ENCODE measurements at places on chromosomes 1 and 21.
A peak's percentile ranks its signal among the peaks of the same experiment; 100 is the strongest.

DNA sequence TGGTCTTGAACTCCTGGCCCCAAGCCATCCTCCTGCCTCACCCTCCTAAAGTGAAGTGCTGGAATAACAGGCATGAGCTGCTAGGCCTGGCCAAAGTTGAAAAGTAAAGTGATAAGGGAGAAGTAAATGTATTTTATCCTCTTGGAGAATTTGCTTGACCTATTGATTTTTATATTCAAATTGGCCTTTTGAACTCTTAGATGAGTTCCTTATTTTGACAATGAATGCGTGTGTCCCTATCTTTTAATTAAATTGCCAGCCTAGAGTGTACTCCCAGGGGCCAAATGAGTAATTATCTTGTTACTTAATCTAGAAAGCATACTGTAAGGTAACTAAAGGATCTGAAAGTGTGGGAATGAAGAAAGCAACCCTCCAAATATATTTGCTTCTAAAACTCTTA is 11.4 kb downstream of the RNF11 start:
- no peak for DNase-seq

DNA sequence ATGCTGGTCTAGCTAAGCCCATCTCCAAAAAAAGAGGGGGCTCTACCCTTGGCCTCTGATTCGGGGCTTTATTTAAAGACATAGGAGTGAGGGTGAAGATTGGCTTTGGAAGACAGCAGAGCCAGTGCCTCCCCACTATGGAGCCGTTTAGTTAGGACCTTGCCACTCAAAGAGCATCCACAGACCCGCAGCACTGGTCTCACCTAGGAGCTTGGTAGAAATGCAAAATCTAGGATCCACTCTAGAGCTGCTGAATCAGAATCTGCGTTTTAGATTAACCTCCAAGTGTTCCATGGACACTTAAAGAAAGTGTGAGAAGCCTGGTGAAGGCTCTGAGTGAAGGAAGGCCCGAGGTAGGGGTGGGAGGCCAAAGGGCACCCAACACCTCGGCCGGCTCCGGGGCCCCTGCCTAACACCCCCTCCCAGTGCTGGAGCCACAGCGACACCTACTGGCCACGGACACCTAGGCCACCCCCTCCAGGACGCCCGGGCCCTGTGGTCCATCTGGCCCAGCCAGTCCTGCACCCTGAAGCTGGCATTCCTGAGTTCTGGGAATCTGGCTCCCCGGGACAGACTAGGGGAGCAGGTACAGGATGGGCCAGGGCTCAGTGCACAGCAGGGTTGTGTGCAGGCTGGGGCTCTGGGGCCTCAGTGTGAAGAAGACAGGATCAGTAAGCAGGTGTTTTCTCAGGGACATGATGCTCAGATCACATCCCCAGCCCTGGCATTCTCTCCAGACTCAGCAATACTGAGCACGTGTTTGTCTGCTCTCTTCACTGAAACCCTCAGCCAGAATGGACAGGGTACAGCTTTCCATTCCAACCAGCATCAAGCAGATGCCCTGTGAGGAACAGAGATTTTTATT is 79.2 kb downstream of the TMEM53 start:
- DNase-seq = peak; percentile 25

DNA sequence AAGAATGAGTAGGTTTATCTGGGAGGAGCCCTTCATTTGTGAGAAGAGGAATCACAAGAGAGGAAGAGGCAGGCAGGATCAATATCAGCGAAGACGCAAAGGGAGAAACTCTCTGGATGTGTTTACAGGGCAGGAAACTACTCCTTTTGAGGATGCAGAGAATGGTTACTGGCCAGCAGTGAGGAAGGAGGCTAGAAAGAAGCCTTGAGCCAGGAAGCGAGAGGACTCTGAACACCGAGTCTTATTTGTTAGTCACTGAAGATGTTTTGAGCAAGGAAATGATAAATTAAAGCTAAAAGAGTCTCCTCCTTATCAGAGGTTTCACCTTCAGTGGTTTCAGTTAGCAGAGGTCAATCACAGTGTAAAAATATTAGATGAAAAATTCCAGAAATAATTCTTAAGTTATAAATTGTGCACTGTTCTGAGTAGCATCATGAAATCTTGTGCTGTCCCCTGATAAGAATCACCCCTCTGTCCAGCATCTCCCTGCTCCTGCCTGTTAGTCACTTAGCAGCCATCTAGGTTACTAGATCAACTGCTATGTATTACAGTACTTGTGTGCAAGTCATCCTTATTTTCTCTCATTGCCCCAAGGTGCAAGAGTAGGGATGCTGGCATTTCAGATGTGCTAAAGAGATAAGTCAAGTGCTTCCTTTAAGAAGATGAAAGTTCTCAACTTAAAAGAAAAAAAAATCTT is 43.5 kb downstream of the WLS start:
- no peak for DNase-seq

DNA sequence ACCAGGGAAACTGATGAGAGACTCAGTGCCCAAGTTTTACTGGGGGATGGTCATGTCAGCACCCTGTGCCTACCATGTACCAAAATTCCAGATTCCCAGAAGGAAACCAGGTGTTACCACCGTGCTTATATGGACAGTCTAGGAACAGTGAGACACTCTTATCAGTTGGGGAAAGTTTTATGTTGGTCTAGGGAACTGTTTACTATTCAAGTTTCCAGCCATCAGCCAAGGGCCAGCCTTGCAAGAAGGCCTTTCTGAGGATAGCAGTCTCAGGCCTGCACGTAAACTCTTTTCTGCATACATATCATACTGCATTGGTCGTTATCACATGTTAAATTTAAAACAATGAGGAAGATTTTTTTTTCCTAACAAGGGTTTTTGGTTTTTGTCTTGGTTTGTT is 12.6 kb downstream of the TMEM269 start:
- DNase-seq = no peak

- DNase-seq = peak; percentile 38
These were observed 511 bp upstream of the RABGAP1L start for GRCh38 chr1:174158767-174159251.

DNA sequence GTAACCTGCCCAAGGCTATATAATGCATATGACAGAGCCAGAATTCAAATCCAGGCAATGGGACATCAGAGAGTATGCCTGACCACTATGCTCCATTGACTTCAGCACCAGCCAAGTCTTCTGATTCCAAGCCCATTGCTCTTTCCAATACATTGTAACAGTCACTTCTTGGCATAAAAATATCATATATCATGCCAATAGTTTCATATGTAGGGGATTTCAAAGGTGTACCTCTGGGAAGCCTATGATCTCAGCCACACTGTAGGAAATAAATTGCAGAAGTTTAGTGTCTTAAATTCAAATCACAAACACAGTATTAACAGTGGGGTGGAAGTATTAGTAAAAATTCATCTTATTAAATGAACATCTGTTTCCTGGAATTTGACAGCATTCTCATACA is 30.0 kb upstream of the ROR1 start:
- DNase-seq = no peak

DNA sequence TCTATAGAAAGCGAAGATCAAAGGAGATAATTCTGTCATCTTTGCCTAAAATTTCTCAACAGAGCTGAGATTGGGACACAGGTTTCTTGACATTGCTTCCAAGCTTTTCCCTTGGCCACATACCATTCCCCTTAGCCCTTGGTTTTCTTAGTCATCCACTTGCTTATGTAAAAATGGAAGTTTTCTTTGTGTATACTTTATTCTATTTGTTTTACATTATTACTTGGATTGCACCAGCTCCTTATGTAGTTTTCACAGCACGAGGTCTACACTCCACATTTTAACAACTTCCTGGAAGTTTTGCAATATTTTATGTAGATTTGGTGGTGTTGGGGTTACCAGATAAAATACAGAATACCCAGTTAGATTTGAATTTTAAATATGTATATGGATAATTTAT is 129.8 kb downstream of the PLA2G4A start:
- DNase-seq = peak; percentile 86

DNA sequence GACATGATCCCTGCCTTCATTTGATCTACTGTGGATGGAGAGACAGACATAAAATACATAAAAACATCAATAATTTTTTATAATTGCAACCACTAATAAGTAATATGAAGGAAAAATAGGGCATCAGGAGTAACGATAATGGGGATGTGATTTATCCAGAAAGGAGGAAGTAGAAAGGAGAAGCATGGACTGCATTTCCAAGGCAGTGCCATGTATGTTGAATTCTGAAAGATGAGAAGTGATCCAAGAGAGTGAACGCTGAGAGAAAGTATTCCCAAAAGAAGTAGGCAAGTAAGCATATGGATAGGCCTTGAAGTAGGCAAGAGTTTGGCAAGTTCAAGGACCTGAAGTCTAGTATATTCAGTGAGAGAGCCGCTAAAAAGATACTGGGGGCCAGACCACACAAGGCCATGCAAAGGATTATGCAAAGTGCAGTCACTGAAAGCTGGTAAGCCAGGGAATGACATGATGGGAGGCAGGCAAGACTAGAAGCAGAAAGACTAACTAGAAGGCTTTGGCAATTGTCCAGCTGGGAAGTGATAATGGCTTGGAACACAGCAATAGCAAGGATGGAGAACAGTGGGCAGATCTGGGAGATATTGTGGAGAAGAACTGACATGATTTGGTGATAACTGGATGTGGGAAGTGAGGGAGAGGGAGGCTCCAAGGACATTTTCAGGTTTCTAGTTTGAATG is 85.9 kb downstream of the TM2D1 start:
- DNase-seq = no peak

DNA sequence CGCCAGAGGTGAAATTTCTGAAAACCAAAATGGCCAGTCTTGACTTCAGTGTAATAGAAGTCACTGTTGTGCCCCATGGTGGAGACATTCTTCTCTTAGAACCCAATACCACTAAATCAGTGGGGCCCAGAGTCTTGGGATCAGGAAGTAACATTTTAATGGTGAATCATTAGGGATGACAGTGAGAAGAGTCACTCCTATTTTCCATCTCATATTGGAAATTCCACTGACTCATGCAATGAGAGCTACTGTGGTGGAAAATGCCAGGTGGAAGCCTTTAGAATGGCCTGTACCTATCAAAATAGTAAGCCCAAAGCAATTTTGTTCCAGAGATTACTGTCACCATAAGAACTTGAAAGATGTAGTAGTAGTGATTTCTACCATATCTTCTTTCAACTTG is 20.6 kb upstream of the PPM1J start:
- peak; percentile 99 for DNase-seq

- no peak for DNase-seq
These were observed 3.4 kb downstream of the PRPF38B start for GRCh38 chr1:108695535-108695934.

GRCh38 chr1:115060501-115060900 is 28.8 kb downstream of the TSPAN2 start:
- DNase-seq = no peak

GRCh38 chr1:42002220-42002619 is 83.5 kb upstream of the HIVEP3 start:
- no peak for DNase-seq
